NCI-H1930 (cell line): ENCODE measurements at places on chromosomes 7 and 10.
A peak's percentile ranks its signal among the peaks of the same experiment; 100 is the strongest.

- DNase-seq, result no peak
Observed at GRCh38 chr7:96719164-96719563, 9.5 kb upstream of the SEM1 start.

GRCh38 chr10:88181902-88182600 is 318.6 kb downstream of the PTEN start:
- peak; percentile 12 for DNase-seq

GRCh38 chr10:43068471-43069210 is 8.2 kb upstream of the RET start:
- DNase-seq, result no peak

DNA sequence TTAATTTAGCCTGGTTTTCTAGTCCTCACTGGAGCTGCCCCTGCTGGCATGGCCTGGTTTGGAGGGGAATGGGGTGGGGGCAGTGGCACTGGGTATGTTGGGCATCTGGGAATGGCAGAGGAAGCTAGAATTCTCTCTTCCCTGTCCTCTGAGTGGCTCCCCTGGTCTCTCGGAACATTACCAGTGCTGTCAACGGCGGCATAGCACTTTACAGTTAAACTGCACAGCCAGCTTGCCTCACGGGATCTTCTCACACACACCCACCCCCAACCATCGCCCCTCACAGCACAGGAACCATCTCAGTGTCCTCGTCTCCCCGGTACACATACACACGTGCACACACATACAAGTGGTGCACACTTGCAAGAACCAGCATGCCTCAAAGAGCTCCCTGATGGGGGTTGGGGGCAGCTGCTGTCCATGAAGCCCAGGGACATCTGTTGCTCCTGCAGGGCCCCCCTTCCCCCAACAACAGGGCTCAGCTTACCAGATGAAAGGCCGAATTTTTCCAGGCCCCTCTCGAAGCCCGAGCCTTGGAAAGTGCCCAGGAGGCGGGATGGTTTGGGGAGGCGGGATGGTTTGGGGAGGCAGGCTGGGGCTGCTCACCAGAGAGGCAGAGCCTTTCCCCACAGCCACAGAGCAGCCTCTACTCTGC is 41.0 kb downstream of the TSPAN15 start:
- DNase-seq, result no peak

GRCh38 chr7:20183086-20183485 is 34.1 kb downstream of the MACC1 start:
- DNase-seq, result no peak

DNA sequence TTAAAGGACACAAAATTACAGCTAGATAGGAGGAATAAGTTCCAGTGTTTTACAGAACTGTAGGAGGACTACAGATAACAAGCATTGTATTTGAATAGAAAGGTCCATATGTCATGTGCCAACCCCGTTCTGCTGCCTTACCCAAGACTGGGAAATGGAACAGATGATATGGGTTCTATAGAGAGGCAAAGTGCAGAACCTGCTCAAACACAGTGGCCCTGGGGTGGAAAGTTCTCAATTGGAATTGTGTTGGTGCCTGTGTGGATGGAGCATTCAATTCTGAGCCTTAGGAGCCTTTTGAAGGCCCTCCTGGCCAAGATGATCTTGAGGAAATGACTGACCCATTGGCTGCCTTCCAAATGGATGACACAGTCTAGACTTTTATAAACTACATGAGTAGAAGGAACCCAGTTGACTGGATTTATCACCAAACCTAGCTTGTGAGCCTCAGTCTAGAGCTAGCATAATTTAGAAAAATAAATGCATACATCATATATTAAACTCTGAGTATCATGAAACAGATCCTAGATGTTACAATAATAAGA is 4.1 kb upstream of the PRSS1 start:
- DNase-seq, result no peak

- peak; percentile 57 for DNase-seq
Observed at GRCh38 chr7:96143495-96144259, 178.2 kb downstream of the SLC25A13 start.

DNA sequence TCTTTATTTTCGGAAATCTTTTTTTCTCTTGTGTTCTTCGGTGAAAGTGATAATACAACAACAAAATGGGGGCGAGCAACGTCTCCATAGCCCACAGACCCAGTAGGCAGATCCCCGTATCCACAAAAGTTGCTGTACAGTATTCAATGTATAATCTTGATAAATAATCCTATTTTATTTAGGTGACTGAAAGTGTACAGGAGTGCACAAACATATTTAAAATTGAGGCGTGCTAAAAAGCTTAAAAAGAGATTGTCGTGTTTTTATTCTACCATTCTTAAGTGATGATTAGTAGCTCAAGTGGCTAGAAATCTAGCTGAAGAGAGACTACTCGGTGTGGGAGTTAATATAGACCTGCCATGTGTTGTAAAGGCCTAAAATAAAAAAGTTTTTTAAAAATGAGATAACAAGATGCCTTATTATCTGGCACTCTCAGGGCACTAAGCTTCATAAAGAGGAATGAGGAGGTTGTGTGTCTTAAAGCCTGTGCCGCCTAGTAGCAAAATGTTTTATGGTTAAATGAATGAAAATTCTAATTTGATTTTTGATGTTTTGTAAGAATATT is 1.6 kb downstream of the CAPZA2 start:
- DNase-seq, result no peak

- no peak for DNase-seq
Observed at GRCh38 chr7:82049442-82049841, 279.6 kb upstream of the HGF start.

- DNase-seq, result no peak
Observed at GRCh38 chr7:151301471-151302462, 39.8 kb upstream of the NUB1 start.

- DNase-seq, result no peak
Observed at GRCh38 chr7:79876848-79877252, 257.8 kb upstream of the GNAI1 start.

GRCh38 chr7:2253021-2253420 is 11.0 kb downstream of the NUDT1 start:
- DNase-seq, result no peak

DNA sequence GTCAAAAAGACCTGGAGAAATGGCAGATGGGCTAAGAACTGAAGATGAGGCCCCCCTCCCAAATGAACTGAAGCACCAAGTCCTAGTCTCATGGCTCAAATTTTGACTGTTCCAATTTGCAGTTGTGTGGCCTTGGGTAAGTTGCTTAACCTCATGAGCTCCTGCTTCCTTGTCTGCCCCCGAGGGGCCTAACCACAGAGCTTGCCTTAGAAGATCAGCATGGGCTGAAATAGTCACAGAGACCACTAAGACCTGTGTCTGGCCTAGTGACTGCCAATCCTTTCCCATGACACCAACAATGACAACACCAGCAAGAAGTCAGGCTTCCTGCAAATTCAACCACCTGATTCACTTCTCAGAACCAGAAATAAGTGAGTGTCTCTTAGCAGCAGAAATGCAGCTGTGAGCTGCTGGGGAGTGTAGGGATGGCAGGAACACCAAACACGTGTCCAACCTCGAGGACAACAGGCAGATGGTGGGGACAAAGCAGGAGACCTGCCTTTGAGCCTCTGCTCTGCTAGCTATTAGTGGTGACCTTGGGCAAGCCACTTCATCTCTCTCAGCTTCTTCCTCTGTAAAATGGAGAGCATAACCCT is 23.7 kb downstream of the CRHR2 start:
- no peak for DNase-seq

GRCh38 chr10:73501651-73502050 is 5.8 kb upstream of the PPP3CB start:
- no peak for DNase-seq

DNA sequence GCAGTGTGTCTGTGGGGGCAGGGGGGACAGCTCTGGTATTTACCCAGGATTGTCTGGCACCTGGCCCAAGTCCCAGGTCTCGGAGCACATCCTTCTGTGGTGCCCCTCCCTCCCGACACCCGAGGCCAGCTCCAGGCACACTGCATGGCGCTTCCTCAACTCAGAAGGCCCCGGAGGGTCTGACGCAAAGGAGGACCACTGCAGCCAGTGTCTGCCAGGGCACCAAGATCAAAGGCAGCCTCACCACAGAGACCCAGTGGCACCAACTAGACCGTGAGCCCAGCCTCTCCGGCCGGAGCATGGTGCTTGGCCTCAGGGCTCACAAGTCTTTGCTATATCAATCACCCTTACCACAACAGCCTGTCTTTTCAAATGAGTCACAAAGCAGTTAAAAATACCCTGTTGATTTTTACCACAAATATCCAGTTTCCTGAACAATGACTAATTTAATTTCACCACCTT is 99.3 kb upstream of the DDC start:
- no peak for DNase-seq

DNA sequence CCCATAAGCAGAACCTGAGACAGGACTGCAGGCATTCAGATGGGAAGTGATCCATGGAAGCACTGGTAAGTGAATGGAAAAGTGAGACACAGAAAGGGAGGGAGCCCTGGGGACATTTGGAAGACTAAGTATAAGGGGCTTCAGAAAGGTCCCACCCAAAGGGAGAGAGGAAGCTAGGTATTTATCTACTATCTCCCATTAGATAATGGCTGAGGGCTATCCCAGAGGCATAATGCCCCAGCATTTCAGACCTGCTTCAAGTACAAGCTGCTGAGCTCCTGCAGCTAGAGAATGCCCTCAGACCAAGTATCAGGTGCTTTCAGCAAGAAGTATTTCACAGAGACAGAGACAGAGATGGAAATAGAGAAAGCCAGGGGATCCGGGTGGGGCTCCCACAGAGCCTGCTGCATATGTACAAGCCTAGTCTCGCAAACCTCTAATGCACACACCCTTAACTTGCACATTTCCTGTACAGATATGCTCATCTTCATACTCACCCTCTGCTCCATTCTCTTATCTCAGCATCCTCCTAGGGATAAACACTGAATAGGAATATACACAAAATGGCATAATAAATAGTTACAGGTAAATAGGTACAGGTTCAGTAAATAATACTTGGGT is 20.2 kb downstream of the KDM7A start:
- no peak for DNase-seq

GRCh38 chr7:36762394-36762793 is 38.1 kb upstream of the AOAH start:
- DNase-seq, result no peak
